ENCODE measurements at places on chromosomes 3 and 15. TPM values are rescaled to one million over a fixed set of nuclear protein-coding genes. Genes with fewer than 3 reads are reported as not detected.

DNA sequence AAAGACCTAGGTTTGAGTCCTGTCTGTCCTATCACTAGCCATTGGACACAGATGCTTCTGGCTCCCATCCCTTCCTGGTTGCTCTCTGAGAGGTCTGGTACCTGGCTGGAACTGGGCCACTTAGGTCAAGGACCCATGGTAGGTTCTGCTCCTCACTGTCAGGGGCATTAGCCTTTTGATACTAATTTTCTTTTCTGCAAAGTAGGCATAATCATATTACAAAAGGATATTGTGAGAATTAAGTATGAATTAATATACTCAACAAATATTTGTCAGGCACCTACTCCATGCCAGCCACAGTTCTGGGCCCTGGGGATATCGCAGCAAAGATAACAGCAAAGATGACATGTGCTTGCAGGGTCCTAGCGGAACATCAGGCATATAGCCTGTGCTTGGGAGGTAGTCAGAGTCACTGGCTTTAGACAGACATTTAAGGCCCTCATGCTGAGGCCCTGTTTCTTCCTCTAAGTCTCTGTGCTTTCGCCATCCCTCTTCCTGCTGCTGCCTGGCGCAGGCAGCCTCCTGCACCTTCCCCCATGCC, 25.6 kb upstream of the LCTL start:
- H3K4me3 ChIP-seq = no peak overlapping the region
- DNase-seq = no peak
- H3K27me3 ChIP-seq = no peaks in the 10 kb centered on the region

The CHRFAM7A gene
- 0.62 TPM for total RNA-seq

DNA sequence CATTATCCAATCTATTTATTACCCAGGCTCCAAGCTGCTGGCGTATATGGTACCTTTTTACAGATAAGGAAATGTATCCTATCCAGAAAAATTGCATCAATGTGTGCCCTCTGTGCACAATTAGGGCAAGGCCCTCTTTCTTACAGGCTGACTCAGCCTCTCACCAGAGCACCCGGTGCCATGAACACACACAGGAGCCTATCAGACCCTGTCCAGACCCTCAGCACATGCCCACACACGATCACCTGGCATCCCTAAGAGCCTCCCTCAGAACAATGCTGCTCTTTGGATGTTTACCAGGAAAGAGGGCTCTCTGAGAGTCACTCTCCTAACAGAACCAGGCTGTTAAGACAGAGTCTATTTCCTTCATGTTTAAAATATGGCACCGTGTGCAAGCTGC, 460.0 kb upstream of the TBL1XR1 start:
- no peak for DNase-seq
- no peak overlapping the region for H3K4me3 ChIP-seq
- H3K27ac ChIP-seq = no peak overlapping the region
- H3K4me1 ChIP-seq = peaks cover 11% of the 10 kb centered on the region
- H3K36me3 ChIP-seq = no peaks in the 10 kb centered on the region

- DNase-seq = no peak
- H3K4me1 ChIP-seq = peaks cover 50% of the 10 kb centered on the region
- no peak overlapping the region for H3K4me3 ChIP-seq
- H3K27me3 ChIP-seq = peaks cover 9% of the 10 kb centered on the region
- H3K36me3 ChIP-seq = no peaks in the 10 kb centered on the region
- H3K27ac ChIP-seq = no peak overlapping the region
Observed at GRCh38 chr3:128490915-128491690, 1.9 kb downstream of the GATA2 start.

DNA sequence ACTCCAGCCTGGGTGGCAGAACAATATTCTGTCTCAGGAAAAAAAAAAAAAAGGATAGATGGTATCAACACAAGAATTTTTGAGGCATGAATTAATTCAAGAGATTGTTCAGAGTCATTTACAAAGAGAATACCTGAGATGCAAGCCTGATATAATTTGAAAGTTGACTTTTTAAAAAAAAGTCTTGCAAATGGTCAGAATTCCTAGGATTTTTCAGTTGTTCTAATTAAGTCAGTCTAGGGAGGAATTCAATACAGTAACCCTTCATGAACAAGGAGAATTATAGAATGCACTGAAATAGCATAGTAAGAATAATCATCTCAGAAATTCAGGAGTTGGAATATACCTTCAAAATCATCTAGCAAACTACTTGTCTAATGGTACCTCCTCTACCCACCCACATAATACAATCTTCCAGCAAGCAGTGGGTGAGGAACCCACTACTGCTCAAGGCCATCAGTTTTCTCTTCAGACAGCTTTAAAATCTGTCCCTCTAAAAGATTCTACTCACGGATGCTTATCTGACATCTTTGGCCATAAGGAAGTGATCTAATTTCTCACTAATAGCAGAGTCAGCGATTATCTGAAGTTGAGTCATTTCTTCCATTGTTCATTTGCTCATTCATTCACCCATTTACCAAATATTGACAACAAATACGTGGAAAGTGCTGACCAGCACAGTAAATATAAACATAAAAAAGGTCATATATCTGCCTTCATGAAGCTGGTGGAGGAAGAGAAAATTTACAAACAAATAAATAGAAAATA, 159.6 kb downstream of the GREM1 start:
- DNase-seq = no peak
- H3K4me1 ChIP-seq = no peaks in the 10 kb centered on the region
- no peaks in the 10 kb centered on the region for H3K27me3 ChIP-seq
- H3K27ac ChIP-seq = no peak overlapping the region
- H3K36me3 ChIP-seq = no peaks in the 10 kb centered on the region

DNA sequence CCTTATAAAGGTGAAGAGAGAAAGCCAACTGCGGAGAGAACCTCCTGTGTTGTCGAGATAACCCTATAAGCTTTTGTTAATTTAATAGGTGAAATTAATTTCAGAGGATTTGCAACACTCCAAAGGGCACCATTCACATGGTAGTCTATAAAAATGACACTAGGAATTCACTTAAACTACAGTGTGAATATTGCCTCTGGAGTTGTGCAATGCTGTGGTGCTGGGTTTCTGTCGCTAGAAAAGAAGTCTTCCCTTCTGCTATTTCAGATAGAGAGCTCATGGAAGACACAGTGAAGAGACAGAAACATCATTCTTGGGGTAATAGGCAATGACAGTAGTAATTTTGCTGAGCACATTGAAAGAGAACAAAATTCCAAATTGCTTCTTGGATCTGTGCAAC, 28.8 kb upstream of the PROK2 start:
- no peak overlapping the region for H3K27ac ChIP-seq
- no peaks in the 10 kb centered on the region for H3K36me3 ChIP-seq
- no peaks in the 10 kb centered on the region for H3K27me3 ChIP-seq
- H3K4me3 ChIP-seq = no peak overlapping the region
- no peaks in the 10 kb centered on the region for H3K4me1 ChIP-seq

The RLBP1 gene
- not detected for total RNA-seq

The VILL gene
- total RNA-seq = 42.4 TPM

All from naive thymus-derived CD4-positive, alpha-beta T cell (primary cell).